ENCODE measurements at places on chromosomes 16 and 17.

GRCh38 chr17:50829332-50829731 is 6.1 kb upstream of the WFIKKN2 start:
- no peak for DNase-seq

DNA sequence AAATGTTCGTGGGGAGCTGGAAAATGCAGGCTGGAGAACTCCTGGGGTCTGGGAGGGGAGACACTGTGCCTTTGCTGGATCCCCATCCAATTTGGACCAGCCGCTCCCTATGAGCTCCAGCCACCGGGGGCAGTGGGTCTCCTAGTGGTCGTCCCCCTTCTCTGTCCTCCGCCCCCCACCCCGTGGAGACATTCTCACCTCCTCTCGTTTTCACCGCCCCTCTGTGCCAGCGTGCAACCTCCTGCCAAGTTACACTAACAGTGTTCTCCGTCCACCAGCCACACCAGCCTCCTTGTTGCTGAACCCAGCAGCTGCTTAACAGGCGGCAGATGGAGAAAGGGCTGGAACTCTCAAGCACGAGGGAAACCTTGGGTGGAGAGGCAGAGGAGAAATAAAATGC is 67.4 kb upstream of the SOX9 start:
- no peak for DNase-seq

GRCh38 chr16:50253514-50253910 is 12.8 kb upstream of the ADCY7 start:
- DNase-seq = no peak

DNA sequence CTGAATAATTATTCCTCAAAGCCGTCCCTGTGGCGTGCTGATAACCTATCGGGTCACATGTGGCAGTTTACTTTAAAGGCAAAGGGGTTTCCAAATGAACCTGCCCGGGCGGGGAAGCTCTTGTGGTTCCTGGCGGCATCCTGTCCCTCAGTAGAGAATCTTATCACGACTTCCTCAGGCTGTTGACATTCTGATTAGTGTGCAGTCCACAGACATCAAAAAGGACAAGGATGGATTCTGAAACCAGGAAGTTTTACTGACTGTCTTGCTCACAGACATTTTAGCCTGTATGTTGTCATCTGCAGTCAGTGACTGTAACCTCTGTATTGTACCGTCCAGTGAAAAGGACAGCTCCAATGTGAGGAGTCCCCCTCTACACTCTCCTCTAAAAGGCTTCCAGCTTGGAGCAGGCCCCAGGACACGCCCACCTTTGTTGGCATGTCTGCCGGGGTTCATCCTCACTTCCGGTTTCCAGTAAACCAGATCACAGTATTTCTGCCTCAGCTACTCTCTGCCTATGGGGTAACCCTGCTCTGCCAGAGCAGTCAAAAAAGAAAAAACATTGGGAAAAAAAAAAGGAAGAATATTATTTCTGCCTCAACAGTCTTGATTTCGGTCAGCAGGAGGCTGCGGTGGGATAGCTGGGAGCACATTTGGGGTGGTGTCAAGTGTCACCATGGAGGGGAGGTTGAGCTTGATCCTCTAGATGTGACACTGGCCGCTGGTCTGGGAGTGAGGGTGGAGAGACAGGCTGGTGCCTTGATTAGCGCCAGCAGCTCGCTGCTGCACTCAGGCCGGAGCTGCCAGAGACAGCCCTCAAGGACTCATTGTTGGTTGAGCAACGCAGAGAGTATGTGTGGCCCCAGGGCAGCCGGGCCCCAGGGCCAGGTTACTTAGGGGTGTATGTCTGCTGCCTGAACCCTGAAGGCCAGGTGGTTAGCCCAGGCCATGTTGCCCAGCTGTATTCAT is 89.0 kb upstream of the DNAH17 start:
- no peak for DNase-seq

DNA sequence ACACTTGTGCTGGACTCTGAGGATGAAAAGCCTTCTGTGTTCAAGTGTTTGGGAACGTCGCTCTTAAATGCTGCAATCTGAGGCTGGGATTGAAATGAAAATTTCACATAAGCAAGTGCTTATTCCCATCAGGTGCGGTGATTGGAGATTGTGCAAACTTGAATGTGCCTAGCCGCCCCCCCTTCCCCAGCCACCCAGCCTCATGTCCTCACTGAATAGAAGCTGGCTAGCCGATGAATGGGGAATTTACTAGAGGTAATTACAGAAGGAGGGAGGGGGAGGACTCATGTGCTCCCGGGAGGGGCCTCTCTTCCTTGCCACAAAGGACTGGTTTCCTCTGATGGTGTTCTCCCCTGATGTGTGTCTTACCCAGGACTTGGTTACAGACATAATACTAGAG is 544.8 kb upstream of the EEF2KMT start:
- no peak for DNase-seq

GRCh38 chr17:27670791-27671590 is 40.0 kb downstream of the LGALS9 start:
- no peak for DNase-seq

DNA sequence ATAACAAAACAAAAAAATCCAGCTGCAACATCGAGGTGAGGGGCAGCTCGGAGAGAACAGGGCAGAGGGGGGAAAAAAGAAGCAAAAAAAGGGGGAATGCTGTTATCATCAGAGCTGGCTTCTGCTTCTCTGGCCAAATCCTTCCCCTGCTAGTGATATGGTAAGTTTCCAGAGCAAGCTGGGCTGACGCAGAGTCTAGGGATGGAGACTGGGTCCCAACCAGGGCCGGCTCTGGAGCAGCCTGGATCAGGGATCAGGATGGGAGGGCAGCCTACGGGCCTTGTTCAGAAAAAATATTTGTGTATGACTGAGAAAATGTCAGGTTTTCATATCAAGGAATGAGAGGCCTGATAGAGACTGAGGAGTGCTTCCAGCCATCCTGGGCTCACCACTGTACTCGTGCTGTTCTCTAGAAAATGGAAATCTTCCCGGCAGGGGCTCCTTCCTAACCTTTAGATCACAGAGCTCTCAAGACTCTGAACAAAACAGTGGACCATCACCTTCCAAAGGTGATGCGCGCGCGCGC is 726 bp upstream of the C1QTNF1 start:
- no peak for DNase-seq

GRCh38 chr17:62898239-62898864 is 67.7 kb upstream of the TANC2 start:
- no peak for DNase-seq

Measured in HFF-Myc (cell line).